Stimulated activated naive B cell treated with anti-CD40 and anti-IgM and Interleukin-4, amounts not matched to agents 10 μg/mL and 1 μg/mL and 100 μg/mL, for 72 hours (primary cell): ENCODE measurements at places on chromosomes 11 and 22.
A peak's percentile ranks its signal among the peaks of the same experiment; 100 is the strongest.

- no peak for DNase-seq
Measured at GRCh38 chr11:57762235-57762861, 746 bp downstream of the CTNND1 start.

- DNase-seq = no peak
Measured at GRCh38 chr22:39418696-39419095, 19.1 kb downstream of the TAB1 start.

GRCh38 chr11:72624496-72625201, 49.6 kb downstream of the PDE2A start:
- DNase-seq = no peak

GRCh38 chr11:74154620-74155281, 16.1 kb downstream of the C2CD3 start:
- DNase-seq = no peak

- DNase-seq = no peak
Measured at GRCh38 chr22:32897400-32897799, 95.9 kb downstream of the TIMP3 start.

DNA sequence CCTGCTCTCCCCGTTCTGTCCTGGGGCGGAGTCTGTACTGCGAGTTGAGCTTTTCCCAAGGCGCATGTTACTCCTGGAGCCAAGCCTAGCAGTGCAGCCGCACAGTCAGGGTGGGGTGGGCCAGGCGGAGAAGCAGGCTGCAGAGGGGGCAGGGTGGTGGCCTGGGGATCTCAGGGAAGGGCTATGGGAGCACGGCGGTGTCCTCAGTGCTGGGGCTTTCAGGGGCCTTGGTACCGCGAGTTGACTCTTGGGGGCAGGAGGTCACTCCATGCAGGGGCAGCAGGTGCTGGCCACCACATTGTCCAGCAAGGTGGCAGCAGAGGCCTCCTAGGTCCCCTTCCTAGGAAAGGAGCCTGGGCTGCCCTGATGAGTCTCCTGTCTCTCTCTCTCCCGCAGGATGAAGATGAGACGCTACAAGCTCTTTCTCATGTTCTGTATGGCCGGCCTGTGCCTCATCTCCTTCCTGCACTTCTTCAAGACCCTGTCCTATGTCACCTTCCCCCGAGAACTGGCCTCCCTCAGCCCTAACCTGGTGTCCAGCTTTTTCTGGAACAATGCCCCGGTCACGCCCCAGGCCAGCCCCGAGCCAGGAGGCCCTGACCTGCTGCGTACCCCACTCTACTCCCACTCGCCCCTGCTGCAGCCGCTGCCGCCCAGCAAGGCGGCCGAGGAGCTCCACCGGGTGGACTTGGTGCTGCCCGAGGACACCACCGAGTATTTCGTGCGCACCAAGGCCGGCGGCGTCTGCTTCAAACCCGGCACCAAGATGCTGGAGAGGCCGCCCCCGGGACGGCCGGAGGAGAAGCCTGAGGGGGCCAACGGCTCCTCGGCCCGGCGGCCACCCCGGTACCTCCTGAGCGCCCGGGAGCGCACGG, 14.9 kb upstream of the MIEF1 start:
- DNase-seq = no peak

GRCh38 chr11:70689764-70690163, 291.4 kb downstream of the CTTN start:
- no peak for DNase-seq

- DNase-seq = no peak
Measured at GRCh38 chr11:92512204-92512569, 287.6 kb downstream of the FAT3 start.

GRCh38 chr22:50567721-50568252, 5.1 kb upstream of the SYCE3 start:
- no peak for DNase-seq

GRCh38 chr11:36540998-36541397, 26.8 kb upstream of the RAG1 start:
- peak; percentile 30 for DNase-seq

DNA sequence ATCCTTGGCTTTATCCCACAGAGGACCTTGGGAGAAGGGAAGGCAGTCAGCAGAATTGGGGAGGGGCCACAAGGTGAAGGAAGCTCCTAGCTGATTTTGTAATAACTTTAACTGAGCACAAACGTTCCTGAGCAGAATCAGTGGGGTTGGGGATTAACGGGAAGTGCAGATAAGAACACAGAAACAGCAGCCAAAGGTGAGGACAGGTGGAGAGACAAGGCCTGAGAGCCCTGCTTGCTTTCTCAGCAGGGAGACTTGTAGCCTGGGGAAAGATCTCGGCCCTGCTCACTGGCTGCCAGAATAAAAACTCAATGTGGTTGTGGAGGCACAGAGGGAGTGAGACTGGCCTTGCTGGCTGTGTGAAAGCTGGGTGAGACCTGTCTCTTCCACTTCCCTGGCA, 265.2 kb upstream of the FAT3 start:
- no peak for DNase-seq

DNA sequence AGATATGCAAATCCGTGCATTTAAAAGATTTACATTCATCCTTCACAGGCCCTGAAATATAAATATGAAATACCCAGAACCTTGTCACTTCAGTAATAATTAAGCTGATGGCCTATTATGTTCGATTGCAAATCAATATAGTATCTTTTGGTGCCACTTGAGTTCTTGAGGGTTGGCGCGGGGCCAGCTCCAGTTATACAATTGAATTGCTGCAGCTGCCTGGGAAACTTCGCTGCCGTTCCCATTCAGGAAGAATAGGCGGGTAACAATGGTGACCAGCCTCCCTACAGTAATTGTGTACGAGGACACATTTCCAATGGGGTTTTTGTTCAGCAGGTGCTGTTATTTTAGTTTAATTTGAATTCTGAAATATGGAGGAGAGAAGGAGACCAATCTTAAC, 451.2 kb downstream of the INSC start:
- DNase-seq = no peak

DNA sequence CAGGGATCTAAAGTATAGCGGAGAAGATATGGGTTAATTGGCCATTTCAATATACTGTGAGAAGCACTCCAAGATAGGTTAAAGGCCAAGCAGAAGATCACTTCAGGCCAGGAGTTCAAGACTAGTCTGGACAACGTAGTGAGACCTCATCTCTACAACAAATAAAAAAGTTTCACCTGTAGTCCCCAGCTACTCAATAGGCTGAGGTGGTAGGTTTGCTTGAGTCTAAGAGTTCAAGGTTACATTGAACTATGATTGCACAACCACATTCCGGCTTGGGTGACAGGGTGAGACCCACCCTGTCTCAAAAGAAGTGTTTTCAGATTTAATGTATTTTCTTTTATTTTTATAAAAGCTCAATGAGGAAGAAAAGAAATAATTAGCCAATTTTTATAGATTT, 25.4 kb downstream of the PATL1 start:
- no peak for DNase-seq

- DNase-seq = no peak
Measured at GRCh38 chr11:60504219-60504905, 10.8 kb upstream of the MS4A13 start.

DNA sequence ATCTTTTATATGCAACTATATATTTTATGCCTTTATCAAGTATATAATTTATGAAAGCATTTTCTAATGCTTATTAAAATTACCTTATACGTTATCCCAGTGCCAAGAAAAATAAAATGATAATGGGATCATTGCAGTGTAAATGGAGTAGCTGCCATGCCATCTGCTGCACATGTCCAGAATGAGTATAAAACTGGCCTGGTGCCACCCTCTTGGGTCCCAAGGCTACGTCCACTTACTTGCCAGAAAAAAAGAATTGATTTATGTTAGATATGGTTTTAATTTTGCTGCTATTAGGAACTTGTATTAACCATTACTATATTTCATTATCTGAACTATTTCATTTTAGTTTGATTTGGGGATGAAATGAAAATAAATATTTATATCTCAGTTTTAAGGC, 1127.1 kb upstream of the CNTN5 start:
- no peak for DNase-seq

- DNase-seq = peak; percentile 29
Measured at GRCh38 chr11:11265994-11266606, 87.0 kb downstream of the CSNK2A3 start.

DNA sequence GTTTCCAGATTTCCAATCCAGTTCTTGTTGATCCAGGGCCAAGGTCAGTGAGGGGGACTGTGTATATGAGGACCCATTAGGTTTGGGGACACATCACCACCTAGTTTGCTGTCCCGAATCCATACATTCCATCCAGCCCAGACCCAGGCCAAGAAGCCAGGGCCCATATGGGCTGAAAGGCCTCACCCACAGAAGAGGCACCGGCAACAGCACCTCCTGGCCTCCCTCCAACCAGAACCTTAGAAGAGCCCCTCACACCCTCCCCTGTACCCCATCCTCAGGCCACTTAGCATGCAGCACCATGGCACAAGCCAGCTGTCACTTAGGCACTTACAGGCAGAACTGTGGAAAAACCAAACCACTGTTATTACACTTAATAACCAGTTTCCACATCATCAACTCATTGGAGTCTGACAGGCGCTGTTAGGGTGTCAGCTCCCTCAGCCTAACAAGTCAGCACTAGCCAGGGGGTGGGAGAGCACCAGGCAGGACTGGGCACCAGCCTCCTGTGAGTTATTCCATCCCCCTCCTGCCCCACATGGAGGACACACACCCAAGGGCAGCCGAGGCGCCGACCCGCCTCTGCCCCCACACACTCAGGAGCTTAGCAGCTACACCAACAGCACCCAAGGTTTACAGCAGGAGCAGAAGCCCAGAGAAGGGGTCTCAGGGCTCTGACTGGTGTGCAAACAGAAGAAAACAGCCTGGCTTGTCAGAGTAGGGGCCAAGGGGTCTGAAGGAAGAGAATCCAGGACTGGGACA, 132.0 kb downstream of the BUD13 start:
- DNase-seq = no peak

DNA sequence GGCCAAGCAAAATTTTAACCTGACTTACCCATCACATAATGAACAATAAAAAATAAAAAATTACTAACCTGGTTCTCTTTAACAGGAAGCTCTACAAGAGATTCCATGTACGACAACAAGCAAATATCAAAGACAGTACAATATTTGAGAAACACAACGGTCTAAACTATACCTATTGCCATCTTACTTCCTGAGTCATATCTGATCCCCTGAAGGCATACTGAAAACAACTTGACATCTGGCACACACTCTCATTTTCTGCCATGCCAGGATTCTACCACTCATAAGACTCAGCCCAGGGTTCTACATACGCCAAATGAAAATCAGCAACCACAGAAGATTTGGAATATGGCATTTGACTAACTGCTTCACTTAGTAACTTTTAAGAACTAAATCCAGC, 13.8 kb downstream of the DENND5A start:
- DNase-seq = no peak

GRCh38 chr11:36141196-36141953, 147.8 kb downstream of the COMMD9 start:
- no peak for DNase-seq

- DNase-seq = no peak
Measured at GRCh38 chr11:1896923-1897322, 5.2 kb upstream of the PRR33 start.

GRCh38 chr22:31055635-31056159, 25.4 kb upstream of the SMTN start:
- DNase-seq = no peak

DNA sequence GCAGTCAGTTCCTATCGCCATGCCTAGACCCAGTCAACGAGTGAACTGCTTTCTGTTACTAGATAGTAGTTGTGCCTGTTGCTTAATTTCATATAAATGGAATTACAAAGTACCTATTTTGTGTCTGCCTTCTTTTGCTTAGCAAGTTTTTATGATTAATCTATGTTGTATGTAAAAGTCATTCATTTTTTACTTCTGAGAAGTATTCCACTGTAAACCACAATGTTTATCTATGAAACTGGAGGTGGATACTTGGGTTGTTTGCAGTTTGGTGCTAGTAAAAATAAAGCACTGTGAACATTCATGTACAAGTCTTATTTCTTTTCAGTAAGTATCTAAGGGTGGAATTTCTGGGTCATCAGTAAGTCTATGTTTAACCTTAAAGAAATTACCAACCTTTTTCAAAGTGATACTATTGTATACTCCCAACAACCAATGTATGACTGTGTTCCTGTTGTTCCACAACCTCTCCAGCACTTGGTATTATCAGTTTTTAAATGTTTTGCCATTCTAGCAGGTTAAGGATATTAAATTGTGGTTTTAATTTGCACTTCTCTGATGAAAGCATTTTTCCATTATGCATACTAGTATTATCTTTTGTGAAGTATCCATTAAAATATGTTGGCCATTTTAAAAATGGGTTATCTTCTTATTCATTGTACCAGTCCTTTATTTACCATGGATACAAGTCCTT, 68.2 kb downstream of the DNAJC24 start:
- DNase-seq = no peak

DNA sequence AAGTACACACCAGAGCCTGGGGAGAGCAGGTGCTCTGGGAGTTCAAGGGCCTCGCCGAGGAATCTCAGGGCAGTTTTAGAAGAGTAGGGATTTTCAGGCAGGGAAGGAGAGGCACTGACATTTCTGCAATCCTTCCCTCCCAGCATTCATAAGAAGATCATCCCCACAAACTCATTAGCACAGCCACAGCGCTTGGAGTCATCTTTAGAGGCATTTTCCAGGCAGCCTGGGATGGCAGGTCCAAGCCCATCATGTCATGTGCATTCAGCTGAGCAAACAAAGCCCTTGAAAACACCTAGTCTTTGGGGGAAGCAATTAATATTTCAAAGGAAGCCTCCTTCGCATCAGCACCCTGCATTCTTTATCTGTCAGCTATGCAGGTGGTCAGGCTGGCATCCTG, 43.8 kb downstream of the MAP6 start:
- DNase-seq = no peak

DNA sequence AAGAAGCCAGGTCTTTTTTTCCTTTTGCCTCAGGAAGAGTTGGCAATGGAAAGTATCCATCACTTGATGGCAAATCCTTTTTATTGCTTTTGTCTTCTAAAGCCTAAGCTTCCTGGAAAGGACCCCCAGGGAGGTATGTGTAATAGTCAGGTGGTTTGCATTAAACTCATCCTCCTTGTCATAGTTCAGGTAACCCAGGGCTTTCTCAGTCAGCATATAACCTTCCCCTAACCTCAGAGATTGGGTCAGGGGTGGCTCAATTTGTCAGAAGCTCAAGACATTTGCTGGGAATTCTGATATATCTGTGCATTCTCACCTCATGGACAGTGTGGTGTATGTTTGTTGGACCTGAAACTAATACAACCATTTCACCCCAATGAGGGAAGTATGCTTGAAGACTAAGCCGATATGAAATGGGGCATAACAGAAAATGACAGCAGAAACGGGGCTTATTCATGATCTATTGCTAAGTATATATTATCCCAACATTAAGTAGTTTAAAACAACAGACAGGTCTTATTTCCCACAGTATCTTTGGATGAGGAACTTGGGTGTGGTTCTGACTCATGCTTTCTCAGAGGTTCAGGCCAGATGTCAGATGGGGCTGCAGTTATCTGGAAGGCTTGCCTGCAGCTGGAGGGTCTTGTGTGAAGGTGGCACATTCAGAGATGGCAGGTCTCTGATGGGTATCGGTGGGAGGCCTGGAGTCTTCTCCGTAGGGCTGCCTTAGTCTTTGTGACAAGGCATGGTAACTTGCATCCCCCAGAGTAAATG, 135.8 kb upstream of the SPON1 start:
- DNase-seq = no peak
